ENCODE measurements at places on chromosomes 13 and 19.

DNA sequence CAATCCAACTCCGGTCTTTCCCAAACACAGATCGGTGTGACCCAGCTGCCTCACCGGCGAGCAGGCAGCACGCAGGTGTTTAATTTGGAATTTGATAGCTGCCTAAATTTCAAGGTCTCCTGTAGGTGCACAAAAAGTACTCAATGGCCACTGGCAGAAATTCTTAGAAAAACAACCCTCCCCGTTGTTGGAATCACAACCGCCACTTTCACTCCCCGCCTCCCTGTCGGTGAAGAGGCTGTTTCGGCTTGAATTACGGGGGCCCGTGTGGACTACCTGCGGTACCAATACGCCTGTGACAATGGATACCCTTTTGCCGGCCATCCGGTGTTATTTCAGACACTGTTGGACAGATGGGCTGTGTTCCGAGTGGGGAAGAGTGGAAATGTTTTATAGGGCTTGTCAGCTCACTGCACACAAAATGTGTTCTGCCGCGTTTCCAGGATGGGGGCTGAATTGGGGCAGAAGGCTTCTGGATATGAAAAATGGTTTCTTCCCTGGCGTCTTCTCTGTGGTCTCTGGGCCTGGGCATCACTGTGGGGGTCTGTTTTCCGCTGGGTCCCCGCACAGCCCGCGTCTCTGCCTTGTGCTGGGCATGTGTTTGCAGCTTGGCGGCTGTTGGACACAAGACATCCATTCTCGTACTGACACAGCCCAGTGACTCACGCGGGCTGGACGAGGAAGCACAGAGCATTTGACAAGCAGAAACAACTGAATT is 45.4 kb downstream of the ZIC5 start:
- DNase-seq = no peak

- DNase-seq = no peak
These were observed 128.1 kb downstream of the TUBA3C start for GRCh38 chr13:19053561-19053960.

DNA sequence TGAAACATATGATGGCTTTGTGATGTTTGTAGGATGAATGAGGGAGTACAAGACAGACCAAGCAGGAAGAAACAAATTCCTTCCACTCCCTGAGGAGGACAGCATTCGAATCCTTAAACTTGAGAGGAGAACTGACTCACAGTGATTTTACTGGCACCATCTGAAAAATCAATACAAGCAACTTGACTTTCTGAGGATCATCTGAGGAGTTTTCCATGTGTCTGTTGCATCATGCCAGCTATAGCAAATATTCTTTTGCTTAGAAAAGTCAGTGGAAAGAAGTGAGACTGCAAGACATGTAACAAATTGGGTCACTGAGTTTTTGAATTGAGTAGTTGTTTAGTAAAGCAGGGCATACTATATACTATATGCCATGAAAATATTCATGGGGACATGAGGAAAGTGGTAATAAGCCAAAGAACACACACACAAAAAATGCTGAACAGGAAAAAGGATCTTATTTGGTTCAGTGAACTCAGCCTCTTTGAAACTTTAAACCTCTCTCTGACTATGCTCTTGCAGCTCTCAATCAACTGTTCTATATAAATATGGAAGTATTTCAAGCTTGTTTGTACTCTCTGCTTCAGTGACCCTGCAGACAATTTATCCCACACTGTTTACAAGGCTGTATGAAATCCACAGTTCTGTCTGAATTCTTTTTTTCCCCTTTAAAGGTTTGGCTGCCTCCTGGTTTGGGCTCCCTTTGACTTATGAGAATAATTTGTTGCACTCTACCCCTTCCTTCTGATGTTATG is 35.5 kb downstream of the SERTM1 start:
- no peak for DNase-seq

- DNase-seq = no peak
These were observed 23.1 kb downstream of the GAS6 start for GRCh38 chr13:113840541-113841352.

- DNase-seq = no peak
These were observed 17.9 kb upstream of the EPHX3 start for GRCh38 chr19:15249972-15250639.

DNA sequence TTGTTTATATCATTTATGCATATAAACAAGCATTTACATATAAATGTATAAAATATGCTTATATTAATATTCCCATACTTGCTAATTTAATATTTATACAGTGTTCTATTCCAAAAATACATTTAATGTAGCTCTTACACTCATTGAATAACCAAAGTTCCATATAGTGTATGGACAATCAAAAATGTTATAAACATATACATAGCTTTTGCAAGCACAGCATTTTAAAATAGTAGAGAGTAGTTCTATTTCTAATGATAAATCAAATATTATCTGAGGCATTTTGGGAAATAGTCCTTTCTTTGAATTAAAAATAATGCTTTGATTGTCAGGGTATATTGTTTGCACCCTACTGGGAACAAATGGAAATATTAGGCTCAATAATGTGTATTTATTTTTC is 22.5 kb upstream of the COG6 start:
- no peak for DNase-seq

DNA sequence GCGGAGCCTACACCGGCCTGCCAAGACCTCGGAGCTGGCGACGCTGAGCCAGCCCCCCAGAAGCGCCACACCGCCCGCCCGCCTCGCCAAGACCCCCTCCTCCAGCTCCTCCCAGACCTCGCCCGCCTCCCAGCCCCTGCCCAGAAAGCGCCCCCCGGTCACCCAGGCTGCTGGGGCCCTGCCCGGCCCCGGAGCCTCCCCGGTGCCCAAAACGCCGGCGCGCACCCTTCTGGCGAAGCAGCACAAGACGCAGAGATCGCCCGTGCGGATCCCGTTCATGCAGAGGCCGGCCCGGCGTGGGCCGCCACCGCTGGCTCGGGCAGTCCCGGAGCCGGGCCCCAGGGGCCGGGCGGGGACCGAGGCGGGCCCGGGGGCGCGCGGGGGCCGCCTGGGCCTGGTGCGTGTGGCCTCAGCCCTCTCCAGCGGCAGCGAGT is 10.2 kb downstream of the C19orf25 start:
- DNase-seq = no peak

- no peak for DNase-seq
These were observed 94.7 kb downstream of the ZDHHC20 start for GRCh38 chr13:21364357-21364756.

GRCh38 chr13:46603165-46603603 is 50.2 kb downstream of the LRCH1 start:
- DNase-seq = no peak

DNA sequence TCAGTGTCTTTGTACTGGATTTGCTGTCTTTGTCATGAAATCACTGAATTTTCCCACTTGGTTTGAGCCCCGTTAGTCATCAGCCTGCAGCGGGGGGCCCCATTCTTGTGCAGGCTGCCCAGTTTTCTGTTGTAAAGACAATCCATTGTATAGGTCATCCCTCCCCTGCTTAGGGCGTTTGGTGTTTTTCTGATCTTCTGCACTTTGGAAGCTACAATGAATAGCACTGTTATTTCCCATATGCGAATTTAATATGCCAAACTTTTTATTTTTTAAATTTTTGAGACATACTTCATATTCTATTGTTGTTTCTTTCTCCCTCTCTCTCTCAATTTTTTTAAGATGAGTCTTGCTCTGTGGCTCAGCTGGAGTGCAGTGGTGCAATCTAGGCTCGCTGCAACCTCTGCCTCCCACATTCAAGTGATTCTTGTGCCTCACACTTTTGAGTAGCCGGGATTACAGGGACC is 9.0 kb downstream of the SLC27A1 start:
- DNase-seq = no peak

DNA sequence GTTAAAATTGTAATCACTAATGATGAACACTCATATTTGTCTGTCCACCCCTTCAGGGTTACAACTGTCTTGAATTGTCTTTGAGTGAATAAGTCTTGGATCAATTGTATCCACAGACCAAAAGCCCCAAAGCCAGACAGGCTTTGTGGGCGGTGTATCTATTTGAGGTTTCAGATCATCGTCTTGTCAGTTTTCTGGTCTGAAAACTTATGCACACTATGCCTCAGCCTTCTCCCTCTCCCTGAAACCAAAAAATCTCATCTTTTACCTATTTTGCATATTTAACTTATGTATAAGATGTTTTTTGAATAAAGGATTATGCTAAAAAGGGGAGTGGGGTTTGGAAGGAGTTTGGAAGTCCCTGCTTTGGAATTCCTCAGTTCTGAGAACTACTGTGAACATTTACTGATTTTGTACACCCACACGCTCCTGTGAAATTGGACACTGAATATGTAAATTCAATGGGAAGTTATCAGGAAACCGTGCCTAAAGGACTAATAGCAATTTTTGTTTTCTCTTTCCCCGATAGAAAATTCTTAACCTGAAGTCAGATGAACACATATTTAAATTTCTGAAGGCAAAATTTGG is 52.1 kb downstream of the DPY19L3 start:
- DNase-seq = no peak

DNA sequence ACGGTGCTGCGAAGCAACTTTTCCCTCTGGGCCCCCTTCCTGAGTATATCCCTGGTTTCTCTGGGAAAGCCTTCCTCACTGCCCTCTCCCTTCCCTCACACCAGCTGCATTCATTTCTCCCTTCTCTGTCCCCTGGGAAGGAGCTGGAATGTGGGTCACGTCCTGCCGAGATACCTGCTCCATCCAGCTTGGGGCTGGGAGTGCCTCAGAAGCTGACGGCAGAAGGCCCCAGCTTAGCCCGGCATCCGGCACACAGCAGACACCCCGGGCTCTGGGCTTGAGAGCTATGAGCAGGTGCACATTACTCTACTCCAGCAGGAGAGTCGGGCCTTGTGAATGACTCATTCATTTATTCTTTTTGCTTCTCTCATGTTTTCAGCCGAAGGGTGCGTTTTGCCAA is 170.6 kb downstream of the TEX29 start:
- no peak for DNase-seq

- DNase-seq = no peak
These were observed 43.3 kb downstream of the ATP11A start for GRCh38 chr13:112733112-112733511.

- no peak for DNase-seq
These were observed 734.6 kb upstream of the SLITRK1 start for GRCh38 chr13:84616864-84617263.

DNA sequence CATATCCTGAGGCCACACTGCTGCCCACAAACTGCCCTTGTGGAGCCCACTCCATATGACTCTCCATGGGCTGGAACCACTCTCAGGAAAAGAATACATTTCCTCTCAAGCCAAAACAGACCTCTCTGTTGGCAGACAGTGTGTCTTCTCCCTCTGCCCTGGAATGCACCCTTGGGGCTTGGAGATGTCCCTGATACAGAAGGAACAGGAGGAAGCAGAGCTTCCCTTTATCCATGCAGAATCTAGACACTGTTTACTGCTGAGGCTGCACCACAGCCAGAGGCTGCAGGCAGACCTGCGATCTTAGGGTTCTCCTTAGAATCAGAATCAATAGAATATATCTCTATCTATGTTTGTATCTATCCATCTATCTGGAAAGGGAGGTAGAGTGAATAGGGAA is 26.8 kb upstream of the CYP4F8 start:
- no peak for DNase-seq

- DNase-seq = no peak
These were observed 56.1 kb downstream of the KL start for GRCh38 chr13:33072282-33072681.

- peak; percentile 41 for DNase-seq
These were observed 1.5 kb upstream of the RAB3A start for GRCh38 chr19:18205200-18205892.

- DNase-seq = no peak
These were observed 6.6 kb upstream of the ZNF835 start for GRCh38 chr19:56678205-56678604.

GRCh38 chr19:7971553-7972520 is 28.4 kb upstream of the TIMM44 start:
- DNase-seq = no peak

- DNase-seq = no peak
These were observed 29.6 kb downstream of the ADPRHL1 start for GRCh38 chr13:113423520-113424163.

- DNase-seq = no peak
These were observed 1215.9 kb downstream of the UQCRFS1 start for GRCh38 chr19:27997069-27997468.

DNA sequence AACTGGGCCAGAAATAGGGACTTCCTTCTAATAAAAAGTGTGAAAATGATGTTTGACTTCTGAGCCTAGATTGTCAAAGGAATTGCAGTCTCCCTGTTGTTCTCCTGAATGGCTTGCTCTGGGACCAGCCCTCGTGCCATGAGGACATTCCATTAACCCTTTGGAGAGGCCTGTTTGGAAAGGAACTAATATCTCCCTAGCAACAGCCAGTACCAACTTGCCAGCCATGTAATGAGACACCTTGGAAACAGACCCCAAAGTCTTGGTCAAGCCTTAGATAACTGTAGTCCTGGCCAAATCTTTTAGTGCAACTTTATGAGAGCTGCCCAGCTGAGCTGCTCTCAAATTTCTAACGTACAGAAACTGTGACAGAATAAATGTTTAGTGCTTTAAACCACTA is 8.2 kb upstream of the SIAH3 start:
- DNase-seq = no peak

DNA sequence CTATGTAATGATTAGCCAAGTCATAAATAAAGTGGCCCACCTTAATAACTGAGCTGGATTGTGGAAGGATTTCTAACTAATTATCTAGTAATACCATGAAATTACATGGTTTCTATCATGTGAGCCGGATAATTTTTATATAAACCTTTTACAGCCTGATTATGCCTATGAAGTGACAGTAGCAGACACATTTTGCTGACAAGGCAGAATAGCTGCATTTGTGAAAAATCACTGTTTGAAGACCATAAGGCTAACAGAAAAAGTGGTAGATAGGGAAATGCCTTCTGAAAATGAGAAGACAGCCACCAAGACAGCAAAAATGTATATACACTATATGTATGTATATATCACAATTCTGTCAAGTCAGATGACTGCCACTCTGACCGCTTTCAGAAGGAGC is 27.1 kb downstream of the SLITRK5 start:
- no peak for DNase-seq

DNA sequence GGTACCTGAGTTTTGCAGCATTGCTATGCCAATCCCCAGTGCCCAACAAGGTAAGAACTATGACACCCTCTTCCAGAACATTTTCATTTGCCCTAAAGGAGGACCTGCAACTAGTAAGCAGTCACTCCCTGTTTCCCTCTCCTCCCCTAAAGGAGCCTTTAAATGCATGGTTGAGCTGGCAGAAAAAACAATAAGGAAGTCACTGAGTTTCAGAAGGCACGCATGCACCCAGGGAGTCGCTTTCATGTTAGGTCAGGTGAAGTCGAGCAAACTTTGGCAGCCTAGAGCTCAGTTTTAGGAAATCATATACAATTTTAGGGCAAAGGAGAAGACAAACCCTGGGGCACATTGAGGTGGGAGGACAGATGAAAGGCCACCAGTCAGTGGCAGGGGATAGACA is 11.8 kb downstream of the NLRP11 start:
- no peak for DNase-seq

- no peak for DNase-seq
These were observed 12.5 kb downstream of the ZNF611 start for GRCh38 chr19:52722062-52723003.

GRCh38 chr13:33931397-33932311 is 113.7 kb downstream of the RFC3 start:
- DNase-seq = no peak

- DNase-seq = no peak
These were observed 63.7 kb upstream of the TMTC4 start for GRCh38 chr13:100738176-100738855.
